CD8-positive, alpha-beta memory T cell (primary cell): ENCODE measurements at places on chromosomes 5 and 9.

- no peaks in the 10 kb centered on the region for H3K27me3 ChIP-seq
- no peaks in the 10 kb centered on the region for H3K4me1 ChIP-seq
- H3K27ac ChIP-seq: no peak overlapping the region
- H3K36me3 ChIP-seq: no peaks in the 10 kb centered on the region
- DNase-seq: no peak
Observed at GRCh38 chr9:13445103-13445500, 165.6 kb upstream of the MPDZ start.

GRCh38 chr5:125226825-125227224 is 480.4 kb upstream of the ZNF608 start:
- H3K36me3 ChIP-seq: no peaks in the 10 kb centered on the region
- no peak overlapping the region for H3K27ac ChIP-seq
- H3K4me1 ChIP-seq: no peaks in the 10 kb centered on the region
- no peaks in the 10 kb centered on the region for H3K27me3 ChIP-seq
- H3K4me3 ChIP-seq: no peak overlapping the region

- no peak overlapping the region for H3K27ac ChIP-seq
- no peak overlapping the region for H3K4me3 ChIP-seq
- H3K4me1 ChIP-seq: no peaks in the 10 kb centered on the region
Observed at GRCh38 chr9:136985027-136985602, 2.3 kb downstream of the LCNL1 start.

GRCh38 chr5:141680751-141681201 is 1.3 kb downstream of the ARAP3 start:
- no peaks in the 10 kb centered on the region for H3K27me3 ChIP-seq
- no peaks in the 10 kb centered on the region for H3K36me3 ChIP-seq
- peaks cover 27% of the 10 kb centered on the region for H3K4me1 ChIP-seq
- peak overlapping the region; percentile 38 for H3K27ac ChIP-seq
- H3K4me3 ChIP-seq: no peak overlapping the region

- peak overlapping the region; percentile 95 for H3K4me3 ChIP-seq
- peak overlapping the region; percentile 92 for H3K27ac ChIP-seq
- H3K4me1 ChIP-seq: peaks cover 52% of the 10 kb centered on the region
- no peaks in the 10 kb centered on the region for H3K36me3 ChIP-seq
Observed at GRCh38 chr9:70259512-70259802, 679 bp downstream of the SMC5 start.

DNA sequence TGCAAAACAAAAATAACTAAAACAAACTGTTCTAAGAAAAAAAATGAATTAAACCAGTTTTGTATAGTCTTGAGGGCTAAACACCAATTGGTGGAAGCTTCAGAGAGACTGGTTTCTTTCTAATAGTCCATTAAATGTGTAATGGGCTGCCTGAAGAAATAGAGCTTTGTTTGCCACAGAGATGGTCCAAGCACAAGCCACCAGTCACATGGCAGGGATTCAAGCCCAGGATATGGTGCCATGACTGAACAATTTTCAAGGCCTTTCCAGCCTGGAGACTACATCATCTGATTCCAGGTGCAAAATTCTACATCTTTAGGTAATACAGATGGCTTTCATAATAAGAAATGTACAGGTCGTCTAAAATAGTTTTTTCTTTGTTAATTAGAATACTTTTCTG is 355.3 kb downstream of the NR2F1-AS1 start:
- H3K27me3 ChIP-seq: no peaks in the 10 kb centered on the region
- no peak overlapping the region for H3K4me3 ChIP-seq
- no peak overlapping the region for H3K27ac ChIP-seq
- no peaks in the 10 kb centered on the region for H3K4me1 ChIP-seq

DNA sequence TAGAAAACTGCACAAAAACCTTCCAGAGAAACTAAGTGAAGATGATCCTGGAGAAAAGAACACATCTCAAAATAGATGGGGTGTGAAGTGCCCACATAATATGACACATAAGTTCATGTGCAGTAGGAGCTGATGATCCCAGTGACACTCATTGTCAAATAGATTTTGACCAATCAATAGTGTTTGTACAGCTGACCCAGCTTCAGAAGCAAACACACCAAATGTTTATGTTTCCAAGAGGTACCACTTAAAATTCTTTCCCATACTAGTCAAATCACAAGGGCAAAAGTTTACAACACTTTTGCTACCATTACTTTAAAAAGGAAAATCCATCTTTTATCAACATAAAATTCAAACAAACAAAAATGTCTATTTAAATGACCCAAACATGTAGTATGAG is 175.0 kb downstream of the MLLT3 start:
- H3K36me3 ChIP-seq: peaks cover 3% of the 10 kb centered on the region
- H3K27me3 ChIP-seq: no peaks in the 10 kb centered on the region
- H3K27ac ChIP-seq: no peak overlapping the region
- DNase-seq: no peak
- peaks cover 4% of the 10 kb centered on the region for H3K4me1 ChIP-seq

DNA sequence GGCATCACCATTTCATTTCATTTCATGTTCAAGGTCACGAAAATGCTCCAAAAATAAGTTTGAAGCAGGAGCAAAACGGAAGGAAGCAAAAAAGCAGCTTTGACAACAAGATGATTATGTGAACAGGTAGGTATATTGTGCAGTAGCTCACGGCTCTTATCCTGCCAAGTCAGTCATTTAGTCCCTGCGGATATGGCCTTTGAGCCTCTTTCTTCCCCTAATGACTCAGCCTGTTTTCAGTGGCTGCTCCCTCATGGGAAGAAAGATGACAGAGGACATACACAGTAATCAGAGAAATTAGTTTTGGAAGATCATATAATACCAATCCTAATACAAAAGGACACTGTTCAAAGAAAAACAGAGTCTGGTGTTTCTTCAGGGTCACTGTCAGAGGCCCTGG is 155.8 kb upstream of the GRAMD2B start:
- no peak overlapping the region for H3K27ac ChIP-seq
- H3K36me3 ChIP-seq: no peaks in the 10 kb centered on the region
- no peaks in the 10 kb centered on the region for H3K4me1 ChIP-seq
- no peak for DNase-seq

DNA sequence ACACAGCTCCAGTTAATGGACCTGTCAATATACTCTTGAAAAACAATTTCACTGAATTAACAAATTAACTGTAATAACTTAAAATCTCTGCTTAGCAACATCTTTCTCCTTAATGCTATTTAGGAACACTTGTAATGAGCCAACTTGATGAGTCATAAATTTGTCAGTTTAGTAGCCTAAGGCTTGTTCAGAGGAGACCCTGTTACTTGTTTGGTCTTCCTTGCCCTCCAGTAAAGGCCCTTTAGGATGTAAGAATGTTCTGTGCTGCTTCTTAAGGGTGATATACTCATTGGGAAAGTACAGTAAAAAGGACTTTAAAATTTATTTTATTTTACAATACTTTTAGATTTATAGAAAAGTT is 11.4 kb upstream of the MATR3 start:
- no peak for DNase-seq
- peaks cover 2% of the 10 kb centered on the region for H3K4me1 ChIP-seq
- no peak overlapping the region for H3K27ac ChIP-seq
- H3K36me3 ChIP-seq: peaks cover 15% of the 10 kb centered on the region
- no peaks in the 10 kb centered on the region for H3K27me3 ChIP-seq

GRCh38 chr5:54769072-54769471 is 216.3 kb downstream of the ESM1 start:
- H3K4me3 ChIP-seq: no peak overlapping the region
- H3K4me1 ChIP-seq: no peaks in the 10 kb centered on the region
- H3K36me3 ChIP-seq: no peaks in the 10 kb centered on the region

GRCh38 chr9:137187386-137187785 is 974 bp downstream of the ANAPC2 start:
- peaks cover 12% of the 10 kb centered on the region for H3K36me3 ChIP-seq
- no peak for DNase-seq
- H3K27ac ChIP-seq: peak overlapping the region; percentile 94
- H3K4me1 ChIP-seq: peaks cover 33% of the 10 kb centered on the region

- H3K4me3 ChIP-seq: no peak overlapping the region
- no peaks in the 10 kb centered on the region for H3K36me3 ChIP-seq
- H3K27ac ChIP-seq: no peak overlapping the region
- H3K4me1 ChIP-seq: no peaks in the 10 kb centered on the region
Observed at GRCh38 chr9:18516965-18517364, 43.0 kb downstream of the ADAMTSL1 start.

GRCh38 chr5:111859031-111859430 is 102.0 kb upstream of the NREP start:
- no peaks in the 10 kb centered on the region for H3K4me1 ChIP-seq
- H3K4me3 ChIP-seq: no peak overlapping the region
- DNase-seq: no peak
- H3K27me3 ChIP-seq: no peaks in the 10 kb centered on the region
- H3K36me3 ChIP-seq: no peaks in the 10 kb centered on the region
- H3K27ac ChIP-seq: no peak overlapping the region

DNA sequence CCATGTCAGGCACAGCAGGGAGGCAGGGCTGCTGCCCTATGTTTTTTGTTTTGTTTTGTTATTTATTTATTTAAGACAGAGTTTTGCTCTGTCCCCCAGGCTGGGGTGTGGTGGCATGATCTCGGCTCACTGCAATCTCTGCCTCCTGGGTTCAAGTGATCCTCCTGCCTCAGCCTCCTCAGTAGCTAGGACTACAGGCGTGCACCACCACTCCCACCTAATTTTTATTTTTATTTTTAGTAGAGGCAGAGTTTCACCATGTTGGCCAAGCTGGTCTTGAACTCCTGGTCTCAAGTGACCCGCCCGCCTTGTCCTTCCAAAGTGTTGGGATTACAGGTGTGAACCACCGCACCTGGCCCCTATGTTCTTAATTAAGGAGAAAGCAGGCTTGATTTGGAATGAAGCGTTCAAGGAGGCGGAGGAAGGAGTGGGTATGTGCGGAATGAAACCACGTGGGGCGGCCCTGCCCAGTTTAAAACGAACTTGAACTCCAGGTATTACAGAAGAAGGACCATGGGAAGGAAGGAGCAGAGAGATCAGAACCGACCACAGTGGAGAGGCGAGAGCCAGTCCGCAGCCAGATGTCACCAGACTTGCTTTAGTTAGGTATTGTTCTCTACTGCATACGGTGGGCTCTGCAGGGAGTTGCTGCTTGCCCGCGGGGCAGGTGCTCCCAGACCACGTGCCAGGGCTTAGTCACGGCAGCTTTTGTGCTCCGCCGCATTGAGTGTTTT is 34.9 kb upstream of the EPB41L4B start:
- H3K36me3 ChIP-seq: no peaks in the 10 kb centered on the region
- DNase-seq: no peak
- no peaks in the 10 kb centered on the region for H3K4me1 ChIP-seq

GRCh38 chr5:56827924-56828323 is 12.6 kb downstream of the MAP3K1 start:
- H3K27me3 ChIP-seq: no peaks in the 10 kb centered on the region
- no peaks in the 10 kb centered on the region for H3K36me3 ChIP-seq
- H3K27ac ChIP-seq: no peak overlapping the region
- no peak overlapping the region for H3K4me3 ChIP-seq

DNA sequence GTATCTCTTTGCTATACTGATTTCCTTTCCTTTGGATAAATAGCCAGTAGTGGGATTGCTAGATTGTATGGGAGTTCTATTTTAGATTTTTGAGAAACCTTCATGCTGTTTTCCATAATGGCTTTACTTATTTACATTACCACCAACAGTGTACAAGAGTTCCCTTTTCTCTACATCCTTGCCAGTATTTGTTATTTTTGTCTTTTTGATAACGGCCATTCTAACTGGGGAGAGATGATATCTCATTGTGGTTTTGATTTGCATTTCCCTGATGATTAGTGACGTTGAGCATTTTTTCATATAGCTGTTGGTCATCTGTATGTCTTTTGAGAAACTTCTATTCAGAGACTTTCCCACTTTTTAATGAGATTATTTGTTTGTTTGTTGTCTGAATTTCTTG is 25.8 kb downstream of the NADK2 start:
- peaks cover 7% of the 10 kb centered on the region for H3K36me3 ChIP-seq
- no peak for DNase-seq
- H3K27me3 ChIP-seq: no peaks in the 10 kb centered on the region
- H3K4me1 ChIP-seq: no peaks in the 10 kb centered on the region
- H3K4me3 ChIP-seq: no peak overlapping the region

GRCh38 chr9:127899128-127899943 is at the start of gene ST6GALNAC6:
TSS of gene ST6GALNAC6 (minus strand) at chr9:127899603. CDS start at chr9:127897981, 1,622 bp downstream.
- DNase-seq: peak; percentile 65
- H3K27me3 ChIP-seq: no peaks in the 10 kb centered on the region
- H3K36me3 ChIP-seq: peaks cover 17% of the 10 kb centered on the region
- peak within 1 kb of the TSS; percentile 55 for H3K4me3 ChIP-seq
- peaks cover 44% of the 10 kb centered on the region for H3K4me1 ChIP-seq

DNA sequence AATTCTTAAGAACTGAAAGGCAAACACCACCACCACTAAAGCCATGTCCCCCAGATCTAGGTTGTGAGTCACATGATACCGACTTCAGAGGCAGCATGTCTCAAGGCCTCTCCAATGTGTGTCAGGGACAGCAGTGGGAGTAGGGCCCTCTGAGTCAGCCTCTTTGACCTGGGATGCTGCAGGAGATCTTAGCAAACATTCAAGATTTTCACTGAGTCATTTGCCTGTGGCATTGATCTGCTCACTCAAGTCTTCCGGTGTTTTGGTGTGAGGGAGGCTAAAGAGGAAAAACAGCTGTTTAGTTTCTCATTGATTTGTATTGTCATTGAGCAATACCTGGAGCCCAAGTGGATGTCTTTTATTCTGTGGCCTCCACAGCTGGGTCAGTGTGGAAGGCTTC is 36.1 kb downstream of the TMC1 start:
- DNase-seq: no peak
- H3K36me3 ChIP-seq: no peaks in the 10 kb centered on the region
- H3K4me3 ChIP-seq: no peak overlapping the region
- no peak overlapping the region for H3K27ac ChIP-seq
- no peaks in the 10 kb centered on the region for H3K4me1 ChIP-seq

GRCh38 chr5:112342389-112342788 is 76.7 kb downstream of the EPB41L4A start:
- no peak overlapping the region for H3K4me3 ChIP-seq
- H3K27me3 ChIP-seq: no peaks in the 10 kb centered on the region
- DNase-seq: no peak
- H3K36me3 ChIP-seq: no peaks in the 10 kb centered on the region

GRCh38 chr5:111278858-111279504 is 54.8 kb downstream of the CAMK4 start:
- no peaks in the 10 kb centered on the region for H3K36me3 ChIP-seq
- no peak overlapping the region for H3K27ac ChIP-seq
- H3K4me1 ChIP-seq: peaks cover 39% of the 10 kb centered on the region

GRCh38 chr5:139394123-139394653 is 716 bp downstream of the PROB1 start:
- no peaks in the 10 kb centered on the region for H3K27me3 ChIP-seq
- H3K27ac ChIP-seq: no peak overlapping the region
- H3K36me3 ChIP-seq: no peaks in the 10 kb centered on the region
- peaks cover 39% of the 10 kb centered on the region for H3K4me1 ChIP-seq
- DNase-seq: peak; percentile 38

GRCh38 chr5:138138949-138139780 is at the start of gene NME5:
TSS of gene NME5 (minus strand) at chr5:138139428. CDS start at chr5:138138780, 648 bp downstream.
- H3K4me1 ChIP-seq: no peaks in the 10 kb centered on the region
- H3K36me3 ChIP-seq: no peaks in the 10 kb centered on the region
- H3K4me3 ChIP-seq: no peak within 1 kb of the TSS
- no peaks in the 10 kb centered on the region for H3K27me3 ChIP-seq
- DNase-seq: no peak

- H3K36me3 ChIP-seq: no peaks in the 10 kb centered on the region
- H3K4me1 ChIP-seq: no peaks in the 10 kb centered on the region
Observed at GRCh38 chr5:176153741-176154140, 84.5 kb upstream of the SIMC1 start.

GRCh38 chr9:132288966-132289365 is 65.8 kb downstream of the SETX start:
- no peak for DNase-seq
- H3K27ac ChIP-seq: no peak overlapping the region
- no peak overlapping the region for H3K4me3 ChIP-seq

GRCh38 chr9:101026824-101027223 is 1.7 kb upstream of the PLPPR1 start:
- H3K4me1 ChIP-seq: no peaks in the 10 kb centered on the region
- no peak overlapping the region for H3K27ac ChIP-seq
